ENCODE measurements at places on chromosomes 12 and 14. TPM values are rescaled to one million over a fixed set of nuclear protein-coding genes. Genes with fewer than 3 reads are reported as not detected.

Gene OTX2
- total RNA-seq, result 18.8 TPM

Gene TEX52
- total RNA-seq, result not detected

Gene AQP2
- not detected for total RNA-seq

Gene CACNA1C
- 11.0 TPM for total RNA-seq

Gene CCDC92
- 96.2 TPM for total RNA-seq

GRCh38 chr14:88947646-88948598 is 123.5 kb downstream of the TTC8 start:
- H3K4me3 ChIP-seq, result no peak overlapping the region
- DNase-seq, result no peak
- no peak overlapping the region for H3K27ac ChIP-seq

DNA sequence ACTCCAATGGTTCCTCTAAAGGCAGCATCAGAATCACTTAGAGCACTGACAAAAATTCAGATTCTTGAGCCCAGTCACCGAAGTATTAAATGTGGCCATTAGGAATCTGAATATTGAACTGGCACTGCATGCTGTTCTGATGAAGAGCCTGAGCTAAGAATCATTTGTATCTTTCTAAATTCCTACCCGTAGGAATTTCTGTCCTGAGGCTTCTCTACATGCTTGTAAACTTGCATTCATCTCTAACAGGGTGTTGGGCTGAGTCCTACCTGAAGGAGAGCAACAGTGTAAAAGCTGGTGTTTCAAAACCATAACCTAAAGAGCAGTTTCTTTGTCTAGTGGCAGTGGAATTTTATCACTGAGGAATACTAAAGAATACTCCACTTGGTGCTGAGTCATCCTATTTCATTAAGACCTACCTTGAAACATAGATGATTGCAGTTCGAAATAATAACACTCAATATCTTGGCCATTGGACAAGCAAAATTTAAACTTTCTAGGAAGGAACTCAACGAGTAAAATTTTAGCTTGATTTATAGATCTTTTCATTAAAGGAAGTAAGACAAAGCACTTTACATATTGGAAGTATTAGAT is 35.5 kb upstream of the C12orf75 start:
- H3K4me3 ChIP-seq, result no peak overlapping the region
- H3K27ac ChIP-seq, result no peak overlapping the region
- DNase-seq, result no peak

DNA sequence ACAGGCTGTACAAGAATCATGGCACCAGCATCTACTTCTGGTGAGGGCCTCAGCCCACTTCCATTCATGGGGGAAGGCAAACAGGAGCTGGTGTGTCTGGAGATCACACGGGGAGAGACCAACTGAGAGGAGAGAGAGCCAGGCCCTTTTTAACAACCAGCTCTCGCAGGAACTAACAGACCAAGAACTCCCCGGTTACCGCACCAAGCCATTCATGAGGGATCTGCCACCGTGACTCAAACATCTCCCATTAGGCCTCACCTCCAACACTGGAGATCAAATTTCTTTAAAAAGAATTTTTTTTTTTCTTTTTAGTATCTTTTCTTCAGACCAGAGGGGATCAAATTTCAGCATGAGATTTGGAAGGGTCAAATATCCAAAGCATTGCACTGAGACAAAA is 16.7 kb upstream of the AQP2 start:
- H3K27ac ChIP-seq, result no peak overlapping the region
- peaks cover 2% of the 10 kb centered on the region for H3K27me3 ChIP-seq
- H3K4me3 ChIP-seq, result no peak overlapping the region
- peaks cover 8% of the 10 kb centered on the region for H3K36me3 ChIP-seq
- H3K4me1 ChIP-seq, result peaks cover 3% of the 10 kb centered on the region

- peaks cover 11% of the 10 kb centered on the region for H3K27me3 ChIP-seq
- peak within 1 kb of the TSS; percentile 97 for H3K4me3 ChIP-seq
- peak; percentile 94 for DNase-seq
- peaks cover 6% of the 10 kb centered on the region for H3K4me1 ChIP-seq
- H3K27ac ChIP-seq, result no peak within 1 kb of the TSS
These were observed at the start of gene AHNAK2 for GRCh38 chr14:104977681-104978653. Gene AHNAK2, minus strand, starts transcription at chr14:104978374. Its CDS starts 137 bp downstream, at chr14:104978237.

DNA sequence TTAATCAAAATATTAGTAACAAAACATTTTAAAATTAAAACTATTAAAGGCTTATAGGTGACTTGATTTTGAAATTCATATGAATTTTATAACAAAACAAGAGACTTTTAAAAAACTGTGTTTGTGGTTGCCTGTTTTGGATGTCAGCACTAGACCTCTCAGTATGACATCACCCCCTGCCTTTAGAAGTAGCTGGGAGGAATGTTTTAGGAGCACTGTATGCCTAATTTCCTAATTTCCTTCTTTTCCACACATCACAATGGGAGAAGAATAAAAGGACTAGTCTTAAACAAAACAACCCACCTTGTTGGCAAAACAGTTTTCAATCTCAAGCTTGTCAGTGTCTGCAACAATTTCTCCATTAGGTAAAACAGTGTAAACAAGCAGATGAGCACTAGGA is 48.1 kb upstream of the PZP start:
- no peak overlapping the region for H3K4me3 ChIP-seq
- no peak overlapping the region for H3K27ac ChIP-seq
- H3K27me3 ChIP-seq, result no peaks in the 10 kb centered on the region
- no peaks in the 10 kb centered on the region for H3K4me1 ChIP-seq
- no peak for DNase-seq
- H3K36me3 ChIP-seq, result no peaks in the 10 kb centered on the region
